T-helper 2 cell (primary cell): ENCODE measurements at places on chromosomes 11 and 22.

DNA sequence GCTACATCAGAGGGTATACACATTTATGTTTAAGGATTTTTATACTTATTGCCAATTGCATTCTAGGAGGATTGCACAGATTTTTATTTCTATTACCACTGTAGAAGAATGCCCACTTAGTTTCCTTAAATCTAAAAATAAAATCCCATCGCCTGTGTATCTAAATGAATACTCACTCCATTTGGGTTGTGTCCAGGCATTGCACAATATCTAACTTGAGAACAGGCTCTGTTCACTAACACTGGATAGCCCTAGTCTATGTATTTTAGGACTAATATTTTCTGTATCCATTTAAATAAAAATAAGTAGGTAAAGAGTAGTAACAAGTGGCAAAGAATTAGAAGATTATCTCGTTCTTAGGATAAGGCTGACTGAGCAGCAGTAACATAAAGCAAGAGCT, 4.1 kb downstream of the C11orf52 start:
- DNase-seq, result no peak

- DNase-seq, result no peak
These were observed 208.9 kb downstream of the OPCML start for GRCh38 chr11:133323354-133323753.

DNA sequence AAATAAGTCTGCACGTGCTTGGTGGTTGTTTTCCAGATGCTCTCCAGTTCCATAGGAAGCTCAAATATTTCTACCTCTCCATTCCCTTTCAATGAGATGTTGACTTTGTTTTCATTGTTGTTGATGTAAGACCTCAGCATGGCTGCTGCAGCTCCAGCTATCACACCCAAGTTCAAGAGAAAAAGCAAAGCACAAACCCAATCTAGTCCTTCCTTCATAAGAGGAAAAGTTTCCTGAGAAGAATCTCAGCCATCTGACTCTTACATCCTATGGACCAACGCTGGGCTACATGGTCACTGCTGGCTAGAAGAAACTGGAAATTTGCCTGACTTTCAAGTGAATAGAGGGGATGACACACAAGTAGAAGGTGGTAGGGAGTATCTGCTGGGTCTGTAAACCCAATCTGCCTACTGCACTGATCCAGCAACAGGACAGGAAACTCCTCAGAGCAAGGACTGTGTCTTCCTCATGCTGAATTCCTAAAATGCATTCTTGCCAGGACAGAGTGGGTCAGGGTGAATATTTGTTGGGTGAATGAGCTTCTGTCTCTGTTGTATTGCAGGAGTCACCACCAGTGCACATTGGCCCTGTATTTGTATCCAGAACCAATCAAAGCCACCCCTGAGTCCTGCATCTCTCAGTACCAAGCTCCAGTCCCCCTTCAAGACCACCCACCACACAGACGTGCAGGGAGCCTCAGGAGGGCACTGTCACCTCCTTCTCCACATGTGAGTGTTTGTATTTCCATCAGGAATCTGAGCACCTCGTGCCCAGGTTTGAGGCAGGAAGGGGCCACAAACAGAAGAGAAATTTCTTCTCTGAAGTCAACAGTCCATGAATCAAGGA, 118.0 kb upstream of the IGLL5 start:
- no peak for DNase-seq

- no peak for DNase-seq
These were observed 4.4 kb downstream of the AHNAK start for GRCh38 chr11:62542111-62542745.

DNA sequence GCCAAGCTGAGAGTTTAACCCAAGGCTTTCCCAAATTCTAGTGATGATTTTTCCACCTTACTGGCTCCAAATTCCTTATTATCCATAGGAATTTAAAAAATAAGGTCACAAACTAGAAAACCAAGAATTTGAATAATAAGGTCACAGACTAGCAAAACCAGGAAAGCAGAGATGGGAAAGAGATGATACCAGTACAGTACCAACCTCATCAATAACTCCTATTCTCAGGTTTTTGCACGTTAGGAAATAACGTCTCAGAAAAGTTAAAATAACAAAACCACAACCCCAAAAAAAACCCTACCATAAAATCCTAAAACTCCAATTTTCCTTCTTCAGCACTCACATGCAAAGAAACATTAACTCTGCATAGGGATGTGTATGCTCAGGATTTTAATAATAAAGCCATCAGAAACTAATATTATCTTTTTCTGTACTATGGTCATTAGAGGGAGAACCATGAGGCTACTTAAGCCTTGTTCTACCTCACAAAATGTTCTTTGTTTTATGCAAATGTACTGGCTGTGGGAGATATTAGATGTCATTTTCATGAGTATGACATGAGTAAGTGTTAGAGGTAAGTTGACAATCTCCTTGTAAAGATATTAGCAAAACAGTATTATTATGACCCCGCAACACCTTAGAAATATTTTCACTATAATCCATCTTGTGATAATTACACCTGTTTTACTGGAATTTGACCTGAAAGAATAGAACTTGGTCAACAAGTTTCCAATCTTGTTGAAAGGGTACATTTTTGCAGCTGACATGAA, 16.1 kb upstream of the EED start:
- DNase-seq, result no peak

DNA sequence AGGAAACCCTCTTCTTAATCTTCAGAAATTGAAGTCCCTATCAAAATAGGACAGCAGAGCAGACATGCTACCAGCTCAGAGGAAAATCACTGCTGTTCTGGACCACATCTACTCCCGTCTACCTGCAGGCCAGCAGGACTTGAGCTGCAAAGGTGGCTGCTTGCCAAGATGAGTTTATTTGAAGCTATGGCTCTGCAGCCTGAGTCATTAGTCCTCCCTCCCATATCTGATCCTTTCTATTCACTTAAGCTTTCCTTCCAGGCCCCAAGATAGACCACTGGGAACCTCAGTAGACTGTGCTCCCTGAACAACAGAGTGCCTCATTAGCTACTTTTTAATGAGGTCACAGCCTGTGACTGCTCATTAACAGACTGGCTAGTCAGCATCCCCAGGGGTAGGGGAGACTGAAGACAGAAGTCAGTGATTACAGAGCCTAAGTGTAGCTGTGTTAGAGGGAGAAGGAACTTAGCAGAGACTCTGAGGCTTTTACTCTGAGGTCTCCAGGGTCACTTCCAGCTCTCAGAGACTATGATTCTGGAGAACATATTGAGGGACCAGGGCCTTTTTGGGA, 6.8 kb upstream of the OR10A2 start:
- no peak for DNase-seq

GRCh38 chr11:69465236-69466000, 16.0 kb upstream of the LINC01488 start:
- DNase-seq, result no peak

DNA sequence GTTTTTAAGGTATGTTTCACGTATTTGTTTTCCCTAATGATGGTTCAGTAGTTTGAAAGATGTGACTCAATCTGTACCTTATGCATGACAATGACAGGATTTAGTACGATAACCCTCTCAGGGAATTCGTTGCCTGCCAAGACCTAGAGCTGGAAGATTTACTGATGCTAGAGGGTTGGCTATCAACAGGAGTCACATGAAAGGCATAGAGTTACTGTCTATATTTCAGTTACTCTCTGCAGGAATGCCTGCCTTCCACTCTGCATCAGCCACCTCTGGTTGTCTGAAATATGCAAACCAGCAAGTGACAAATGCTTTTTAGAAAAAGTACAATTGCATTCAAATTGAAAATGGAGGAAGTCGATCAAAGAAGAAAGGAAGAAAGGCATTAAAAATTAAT, 276.3 kb upstream of the RAG2 start:
- DNase-seq, result no peak
